ENCODE measurements at places on chromosomes 13 and 19. TPM values are rescaled to one million over a fixed set of nuclear protein-coding genes. Genes with fewer than 3 reads are reported as not detected.

The EBI3 gene
- total RNA-seq, result 0.43 TPM

The CCDC70 gene
- not detected for total RNA-seq

- peaks cover 34% of the 10 kb centered on the region for H3K4me1 ChIP-seq
- no peak overlapping the region for H3K27ac ChIP-seq
These were observed 20.3 kb downstream of the LYL1 start for GRCh38 chr19:13082192-13083007.

GRCh38 chr13:95601906-95602305 is 42.6 kb downstream of the DZIP1 start:
- no peaks in the 10 kb centered on the region for H3K27me3 ChIP-seq
- no peak overlapping the region for H3K4me3 ChIP-seq
- H3K27ac ChIP-seq, result no peak overlapping the region
- H3K36me3 ChIP-seq, result peaks cover 27% of the 10 kb centered on the region

- no peaks in the 10 kb centered on the region for H3K4me1 ChIP-seq
- no peak overlapping the region for H3K4me3 ChIP-seq
- no peak overlapping the region for H3K27ac ChIP-seq
- DNase-seq, result no peak
These were observed 554.1 kb upstream of the MIR17HG start for GRCh38 chr13:90793261-90793820.

GRCh38 chr13:26977541-26977940 is 194.1 kb downstream of the USP12 start:
- H3K4me3 ChIP-seq, result no peak overlapping the region
- H3K27ac ChIP-seq, result no peak overlapping the region
- no peak for DNase-seq
- no peaks in the 10 kb centered on the region for H3K36me3 ChIP-seq
- H3K4me1 ChIP-seq, result no peaks in the 10 kb centered on the region

GRCh38 chr13:110233181-110233950 is 73.6 kb downstream of the COL4A1 start:
- peaks cover 5% of the 10 kb centered on the region for H3K36me3 ChIP-seq
- peaks cover 4% of the 10 kb centered on the region for H3K27me3 ChIP-seq
- peaks cover 19% of the 10 kb centered on the region for H3K4me1 ChIP-seq

- H3K4me1 ChIP-seq, result peaks cover 8% of the 10 kb centered on the region
- no peak overlapping the region for H3K4me3 ChIP-seq
- no peak for DNase-seq
- H3K36me3 ChIP-seq, result no peaks in the 10 kb centered on the region
- H3K27me3 ChIP-seq, result no peaks in the 10 kb centered on the region
- no peak overlapping the region for H3K27ac ChIP-seq
These were observed 5.2 kb upstream of the ADPRHL1 start for GRCh38 chr13:113458253-113459065.

All from type B pancreatic cell (in vitro differentiated cells).